ENCODE measurements at places on chromosomes 1 and 21. TPM values are rescaled to one million over a fixed set of nuclear protein-coding genes. Genes with fewer than 3 reads are reported as not detected.

The NUF2 gene
- 7.0 TPM for total RNA-seq

The LCE1B gene
- total RNA-seq: not detected

The C1orf53 gene
- 1.4 TPM for total RNA-seq

The SEC22B gene
- 49.9 TPM for total RNA-seq

The PTPRF gene
- total RNA-seq: 212 TPM

The IRF6 gene
- total RNA-seq: 4.1 TPM

The TINAGL1 gene
- total RNA-seq: 442 TPM

The NR1I3 gene
- not detected for total RNA-seq

The OR2L3 gene
- total RNA-seq: not detected

The CFHR5 gene
- not detected for total RNA-seq

The HSD3B2 gene
- not detected for total RNA-seq

The FAM163A gene
- total RNA-seq: not detected

The SLC35D1 gene
- total RNA-seq: 22.4 TPM

The MRAP gene
- total RNA-seq: 0.13 TPM

The KRTAP12-4 gene
- total RNA-seq: not detected

The OR2L5 gene
- not detected for total RNA-seq

The CD1E gene
- not detected for total RNA-seq

The FCAMR gene
- total RNA-seq: not detected

The GPR3 gene
- total RNA-seq: 0.20 TPM

The ABCG1 gene
- total RNA-seq: 3.3 TPM

The MSH4 gene
- total RNA-seq: 0.33 TPM

The CLDN14 gene
- total RNA-seq: 0.26 TPM

The DCDC2B gene
- not detected for total RNA-seq

The HPCA gene
- total RNA-seq: not detected

The CAMK1G gene
- total RNA-seq: 0.23 TPM

The MAP1LC3C gene
- 0.13 TPM for total RNA-seq

The CFAP141 gene
- total RNA-seq: not detected

The TRPM2 gene
- under 0.01 TPM for total RNA-seq

The DNMT3L gene
- total RNA-seq: not detected

The ARHGAP30 gene
- not detected for total RNA-seq

The RSPH1 gene
- total RNA-seq: not detected

The TCHHL1 gene
- total RNA-seq: not detected

The CDC20 gene
- 16.5 TPM for total RNA-seq

Measured in smooth muscle cell of the pulmonary artery (primary cell).